Cardiac fibroblast (primary cell): ENCODE measurements at places on chromosomes 5 and 9.
A peak's percentile ranks its signal among the peaks of the same experiment; 100 is the strongest.

GRCh38 chr5:140103154-140103553, 10.8 kb upstream of the PURA start:
- no peak for DNase-seq

- DNase-seq, result no peak
These were observed 57.3 kb upstream of the EGFLAM start for GRCh38 chr5:38200872-38201557.

- no peak for DNase-seq
These were observed 5.9 kb upstream of the SPOUT1 start for GRCh38 chr9:128835246-128836210.

DNA sequence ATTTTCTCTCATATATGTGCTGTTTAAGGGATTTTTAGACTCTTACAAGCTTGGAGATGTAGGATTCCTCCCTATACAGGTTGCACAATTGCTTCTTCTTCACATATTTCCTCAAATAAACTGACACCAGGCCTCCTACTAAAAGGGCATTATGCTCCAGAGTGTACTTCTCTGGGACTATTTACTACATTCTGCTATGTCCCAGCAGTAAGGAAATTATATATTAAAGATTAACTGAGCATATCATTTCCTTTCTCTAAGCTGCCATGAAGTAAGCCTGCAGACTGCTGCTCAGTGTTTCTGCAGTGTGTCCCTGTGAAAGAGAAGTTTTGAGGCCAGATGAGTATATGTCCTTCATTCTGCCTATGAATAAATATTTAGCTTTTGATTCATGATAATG, 356.9 kb upstream of the NUDT12 start:
- DNase-seq, result no peak

GRCh38 chr9:98121058-98121457, 2.0 kb upstream of the TRIM14 start:
- peak; percentile 33 for DNase-seq

DNA sequence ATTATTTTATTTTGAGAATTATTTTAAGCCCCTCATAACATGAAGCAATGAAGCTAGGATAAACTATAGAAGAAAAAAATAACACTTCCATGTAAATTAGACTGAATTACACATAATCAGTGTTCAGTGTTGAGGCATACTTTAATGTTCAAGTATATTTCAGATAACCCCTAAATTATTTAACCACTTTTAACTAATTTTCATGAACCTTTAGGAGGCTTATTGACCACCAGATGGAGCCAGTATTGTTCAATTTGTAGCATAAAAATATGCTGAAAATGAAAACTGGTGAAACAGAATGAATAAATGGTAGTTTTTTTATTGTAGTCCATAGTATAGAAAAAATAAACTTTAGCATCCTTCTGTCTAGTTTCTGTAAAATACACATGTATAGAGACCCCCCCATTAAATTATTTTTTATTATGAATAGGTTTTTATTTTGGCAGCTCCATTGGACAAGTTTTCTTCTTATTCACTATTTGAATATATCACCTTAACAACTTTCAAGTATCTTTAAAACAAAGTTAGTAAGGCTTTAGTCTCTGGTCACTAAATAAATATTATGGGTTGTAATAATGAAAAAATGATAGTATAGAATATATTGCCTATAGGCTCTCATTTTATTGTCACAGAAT, 190.1 kb downstream of the CWC27 start:
- peak; percentile 69 for DNase-seq

DNA sequence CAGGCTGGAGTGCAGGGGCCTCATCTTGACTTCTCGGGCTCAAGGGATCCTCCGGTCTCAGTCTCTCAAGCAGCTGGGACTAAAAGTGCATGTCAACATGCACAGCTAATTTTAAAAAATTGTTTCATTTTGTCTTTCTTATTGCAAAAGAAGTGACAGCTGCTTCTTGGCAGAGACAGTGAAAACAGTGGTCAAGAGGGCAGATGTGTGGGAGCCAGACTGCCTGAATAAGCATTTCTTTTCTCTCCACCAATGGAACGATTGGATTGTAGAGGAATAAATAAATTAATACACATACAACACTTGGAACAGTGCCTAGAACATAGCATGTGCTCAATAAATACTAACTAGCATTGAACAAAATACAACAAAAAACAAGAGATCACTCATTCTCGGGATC, 27.4 kb upstream of the KIF4B start:
- DNase-seq, result peak; percentile 58

DNA sequence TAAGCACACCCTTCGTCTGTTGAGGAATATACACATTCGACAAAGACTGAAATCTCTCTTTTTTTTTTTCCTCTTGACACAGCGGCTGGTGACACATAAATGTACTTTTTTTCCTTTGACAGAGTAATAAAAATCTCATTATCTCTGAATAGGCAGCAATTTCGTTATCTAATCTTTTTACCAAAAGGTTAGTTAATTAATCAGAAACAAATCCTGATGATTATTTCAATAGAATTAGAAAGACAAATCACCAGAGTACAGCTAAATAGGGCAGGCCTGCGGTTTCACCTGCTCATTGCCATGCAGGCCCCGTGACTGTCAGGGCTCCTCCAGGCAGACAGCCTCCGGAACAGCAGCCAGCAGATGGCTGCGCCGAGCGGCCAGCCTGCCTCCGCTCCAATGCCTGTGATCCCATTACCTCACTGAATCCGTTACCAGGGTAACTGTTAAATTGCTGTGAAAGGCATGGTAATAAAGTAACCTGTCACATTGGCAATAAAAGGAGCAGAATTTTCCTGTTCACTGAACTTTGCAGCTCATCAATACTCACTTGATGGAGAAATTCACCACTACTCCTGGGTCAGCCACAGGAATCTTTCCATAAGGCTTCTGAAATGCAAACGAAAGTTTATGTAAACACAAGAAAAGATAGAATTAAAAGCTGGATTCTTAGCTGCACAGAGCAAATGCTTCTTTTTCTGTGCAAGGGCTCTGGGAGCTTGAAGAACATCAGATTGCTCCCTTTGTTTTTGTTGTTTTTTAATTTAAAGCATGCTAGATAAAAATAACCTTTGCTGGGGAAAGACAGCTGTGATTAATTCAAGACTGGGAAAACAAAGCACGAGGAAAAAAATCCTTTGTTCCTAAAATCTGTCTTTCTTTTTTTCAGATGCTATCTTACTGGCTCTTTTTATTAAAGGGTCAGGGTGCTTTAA, 666.4 kb upstream of the ZNF608 start:
- DNase-seq, result peak; percentile 87

- DNase-seq, result no peak
These were observed 9.7 kb upstream of the F2RL1 start for GRCh38 chr5:76809141-76809540.

- no peak for DNase-seq
These were observed 33.4 kb downstream of the C5orf15 start for GRCh38 chr5:133934822-133935666.

GRCh38 chr9:85536076-85536475, 205.7 kb downstream of the AGTPBP1 start:
- peak; percentile 98 for DNase-seq

- DNase-seq, result peak; percentile 38
These were observed 183.9 kb downstream of the C9orf50 start for GRCh38 chr9:129436751-129437625.

DNA sequence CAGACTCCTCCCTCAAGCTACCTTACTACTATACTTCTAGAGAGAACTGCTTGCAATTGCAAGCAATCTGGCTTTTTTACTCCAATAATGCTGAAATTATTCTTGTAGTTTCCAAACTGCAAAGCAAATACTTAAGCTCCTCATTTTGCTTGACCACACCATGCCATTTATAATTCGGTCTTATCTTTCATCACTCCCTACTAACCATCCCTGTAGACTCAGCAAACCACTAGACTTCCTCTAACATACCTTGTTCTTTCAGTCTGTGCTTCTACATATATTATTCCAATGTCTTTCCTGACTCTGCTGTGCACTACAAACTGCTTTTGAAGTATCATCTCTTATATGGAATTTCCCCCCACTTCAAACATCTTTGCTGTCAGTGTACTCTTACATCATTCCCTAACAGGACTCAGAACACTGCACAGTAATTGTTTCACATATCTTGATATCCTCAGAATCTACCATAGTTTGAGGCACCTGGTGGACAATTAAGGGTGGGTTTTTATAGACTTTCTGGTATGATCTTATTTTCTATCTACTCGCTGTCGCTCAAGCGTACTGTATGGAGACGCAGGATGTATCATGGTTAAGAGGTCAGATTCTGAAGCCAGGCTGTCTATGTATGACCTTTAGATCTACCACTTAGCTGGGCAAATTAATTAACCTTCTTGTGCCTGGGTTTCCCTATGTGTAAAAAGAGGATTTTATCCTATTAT, 2.8 kb downstream of the IL6ST start:
- peak; percentile 34 for DNase-seq

DNA sequence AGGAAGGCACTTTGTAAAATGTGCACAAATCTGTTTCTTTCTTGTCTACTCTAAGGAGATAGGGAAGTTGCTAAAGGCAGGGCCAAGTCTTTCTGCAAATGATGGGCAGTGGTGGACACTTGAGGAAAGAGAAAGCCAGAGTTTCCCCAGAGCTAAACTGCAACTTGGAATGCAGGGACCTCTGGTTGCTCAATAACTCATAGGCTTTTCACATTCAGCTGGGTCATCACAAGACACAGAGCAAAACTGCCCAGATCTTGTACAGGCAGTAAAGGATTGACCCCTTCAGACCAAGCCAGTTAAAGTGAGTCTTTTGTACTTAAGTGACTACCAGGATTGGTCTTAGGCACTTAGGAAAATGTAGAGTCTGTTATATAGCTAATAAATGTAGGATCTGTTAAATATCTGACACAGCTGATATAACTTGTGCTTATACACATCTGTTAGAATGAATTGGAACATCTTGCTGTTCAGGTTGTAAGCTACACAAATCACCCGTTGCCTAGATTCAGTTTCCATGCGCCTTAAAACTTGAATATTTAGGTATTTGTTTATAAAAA, 13.5 kb upstream of the AGXT2 start:
- peak; percentile 23 for DNase-seq

DNA sequence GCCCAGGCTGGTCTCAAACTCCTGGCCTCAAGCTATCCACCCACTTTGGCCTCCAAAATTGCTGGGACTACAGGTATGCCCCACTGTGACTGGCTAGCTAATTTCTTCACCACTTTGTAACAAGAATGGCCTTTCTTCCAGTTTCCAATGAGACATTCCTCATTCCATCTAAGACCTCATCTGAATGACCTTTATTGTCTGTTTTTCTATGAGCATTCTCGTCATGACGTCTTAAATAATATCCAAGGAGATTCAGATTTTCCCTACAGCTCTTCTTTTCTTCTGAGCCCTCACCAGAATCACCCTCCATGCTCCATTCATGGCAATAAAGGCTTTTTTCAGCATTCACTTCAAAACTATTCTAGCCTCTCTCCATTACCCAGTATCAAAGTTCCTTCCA, 30.2 kb upstream of the STK32A start:
- DNase-seq, result no peak

DNA sequence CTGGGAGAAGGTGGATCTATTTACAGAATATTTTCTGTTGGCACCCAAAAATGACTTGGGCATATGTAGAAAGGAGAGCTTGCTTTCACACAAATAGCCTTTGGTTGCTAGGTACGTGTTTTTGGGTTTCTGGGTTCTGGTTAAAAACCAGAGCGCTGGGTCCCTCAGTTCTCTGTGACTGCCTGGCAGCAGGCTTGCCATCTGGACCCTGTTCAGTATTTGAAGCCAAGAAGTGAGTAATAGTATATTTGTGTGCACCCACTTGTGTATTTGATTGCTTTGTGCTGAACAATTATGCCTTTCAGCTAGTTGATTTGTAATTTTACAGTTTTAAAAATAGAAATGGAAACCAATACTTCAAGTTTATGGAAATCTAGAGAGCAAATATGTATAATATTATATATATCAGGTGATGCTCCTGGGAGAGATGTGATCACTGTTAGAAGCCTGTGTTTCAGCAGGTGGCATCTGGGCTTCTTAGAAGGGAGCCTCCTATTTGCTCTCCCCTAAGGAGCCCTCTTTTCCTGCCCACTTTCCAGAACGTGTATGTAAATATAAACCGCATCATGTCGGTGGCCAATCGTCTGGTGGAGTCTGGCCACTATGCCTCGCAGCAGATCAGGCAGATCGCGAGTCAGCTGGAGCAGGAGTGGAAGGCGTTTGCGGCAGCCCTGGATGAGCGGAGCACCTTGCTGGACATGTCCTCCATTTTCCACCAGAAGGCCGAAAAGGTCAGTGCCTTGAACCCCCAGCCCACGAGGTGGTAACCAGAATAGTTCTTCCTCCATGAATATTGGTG, 153.6 kb downstream of the TRIO start:
- DNase-seq, result no peak

DNA sequence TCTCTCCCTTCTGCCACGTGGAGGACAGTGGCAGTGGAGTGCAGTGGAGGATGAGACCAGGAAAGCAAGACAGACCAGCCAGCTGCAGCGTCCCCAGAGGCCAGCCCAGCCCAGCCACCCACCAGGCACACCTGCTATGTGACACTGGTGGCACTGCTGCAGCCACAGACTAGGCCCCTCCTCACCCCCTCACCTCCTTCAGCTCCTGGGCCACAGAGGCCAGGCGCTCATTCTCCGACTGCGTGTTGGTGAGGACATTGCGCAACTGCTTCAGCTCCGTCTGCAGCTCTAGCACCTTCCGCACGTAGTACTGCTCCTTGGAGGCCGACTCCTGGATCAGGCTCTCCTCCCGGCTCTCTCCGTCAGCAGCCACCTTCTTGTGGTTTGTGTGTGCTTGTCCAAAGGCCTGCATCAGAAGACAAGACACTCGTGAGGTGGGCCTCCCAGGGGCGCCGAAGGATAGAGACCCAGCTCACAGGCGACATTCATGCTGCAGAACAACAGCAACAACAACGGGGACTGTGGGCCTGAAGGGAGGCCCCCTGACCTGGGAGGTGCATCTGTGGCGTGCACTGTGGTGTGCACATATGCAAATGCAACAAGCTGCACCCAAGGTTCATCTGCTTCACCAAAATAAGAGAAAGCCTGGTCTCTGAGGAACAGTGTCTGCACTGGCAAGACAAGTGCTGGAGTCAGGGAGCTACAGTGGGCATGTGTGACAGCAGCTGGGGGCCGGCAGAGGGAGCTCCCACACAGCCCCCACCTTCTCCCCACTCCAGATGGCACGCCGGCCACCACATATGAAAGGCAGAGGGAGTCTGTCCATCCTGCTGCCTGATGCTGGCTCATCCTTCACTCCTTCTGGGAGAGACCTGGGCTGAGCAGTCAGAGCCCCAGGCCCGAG, 35.5 kb downstream of the BICD2 start:
- DNase-seq, result peak; percentile 37

DNA sequence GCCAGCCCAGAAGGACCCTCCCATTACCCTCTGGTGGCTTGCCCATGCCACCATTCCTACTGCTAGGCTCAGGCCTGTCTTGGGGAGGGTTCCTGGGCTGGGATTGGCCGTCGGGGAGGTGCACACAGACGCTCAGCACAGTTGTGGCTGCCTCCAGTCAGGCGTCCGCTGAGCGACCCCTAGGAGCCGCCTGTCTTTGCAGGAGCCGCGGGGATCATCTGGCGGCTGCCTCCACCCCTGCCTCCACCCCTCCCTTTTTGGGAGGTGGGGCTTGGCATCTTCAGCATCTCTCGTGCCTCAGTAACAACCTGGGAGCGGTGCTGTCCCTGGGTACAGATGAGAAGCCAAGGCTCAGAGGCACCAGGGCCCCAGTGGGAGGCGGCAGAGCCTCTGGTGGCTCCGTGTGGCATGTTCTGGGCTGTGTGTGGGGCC, 39.6 kb downstream of the RXRA start:
- peak; percentile 69 for DNase-seq

GRCh38 chr9:114078781-114079156, 669 bp upstream of the AMBP start:
- DNase-seq, result no peak

- DNase-seq, result no peak
These were observed 40.3 kb downstream of the SCAI start for GRCh38 chr9:125103021-125103420.
